ENCODE measurements at places on chromosomes 11 and 22.

GRCh38 chr22:45318558-45319323 is 9.0 kb downstream of the FAM118A start:
- DNase-seq: no peak

DNA sequence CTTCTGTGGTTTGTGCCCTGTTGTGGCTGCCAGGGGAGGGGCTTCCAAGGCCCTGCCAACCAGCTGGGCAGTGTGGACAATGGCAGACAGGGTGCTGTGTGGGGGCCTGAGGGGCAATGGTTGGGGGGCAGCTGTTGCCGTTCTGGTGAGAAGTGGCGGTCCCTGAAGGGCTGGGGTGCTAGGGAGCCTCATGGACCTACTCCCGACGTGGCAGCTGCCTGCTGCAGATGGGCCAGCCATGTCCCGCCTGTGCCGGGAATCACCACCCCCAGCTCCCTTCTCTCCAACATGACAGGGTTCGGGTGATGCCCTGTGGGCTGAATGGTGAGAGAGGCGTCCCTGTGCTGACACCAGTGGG is 74.2 kb downstream of the KCNQ1 start:
- no peak for DNase-seq

DNA sequence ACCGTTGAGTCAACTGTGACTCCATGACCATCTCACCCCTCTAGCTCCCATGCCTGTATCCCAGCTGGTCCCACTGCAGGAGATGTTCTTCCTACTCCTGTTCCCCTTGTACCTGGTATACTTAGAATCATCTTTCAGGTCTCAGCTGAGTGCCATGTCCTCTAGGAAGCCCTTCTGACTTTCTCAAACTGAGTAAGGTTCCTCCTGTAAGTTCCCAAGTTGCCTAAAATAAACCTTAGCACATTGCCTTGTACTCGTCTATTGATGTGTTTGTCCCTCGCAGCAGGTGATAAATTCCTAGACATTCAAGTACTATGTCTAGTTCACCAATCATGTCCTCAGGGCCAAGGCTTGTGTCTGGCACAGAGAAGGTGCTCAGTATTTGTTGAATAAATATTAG is 18.4 kb upstream of the ASCC2 start:
- DNase-seq: no peak

GRCh38 chr11:70895366-70895670 is 357.1 kb downstream of the SHANK2 start:
- DNase-seq: no peak

DNA sequence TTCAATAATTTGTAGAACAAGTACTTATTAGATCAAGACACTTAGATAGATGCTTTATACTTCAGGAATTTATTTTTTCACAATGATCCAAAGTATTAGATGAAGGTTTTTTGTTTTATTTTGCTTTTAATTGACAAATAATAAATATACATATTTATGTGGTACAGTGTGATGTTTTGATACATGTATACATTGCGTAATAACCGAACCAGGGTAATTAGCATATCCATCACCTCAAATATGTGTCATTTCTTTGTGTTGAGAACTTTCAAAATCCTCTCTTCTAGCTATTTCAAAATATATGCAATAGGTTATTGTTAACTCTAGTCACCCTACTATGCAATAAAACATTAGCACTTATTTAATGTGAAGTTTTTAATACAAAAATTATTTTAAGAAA is 21.4 kb downstream of the TRIM5 start:
- DNase-seq: no peak
